Activated CD4-positive, alpha-beta T cell treated with anti-CD3 and anti-CD28 coated beads for 36 hours (primary cell): ENCODE measurements at places on chromosomes 4 and X. TPM values are rescaled to one million over a fixed set of nuclear protein-coding genes. Genes with fewer than 3 reads are reported as not detected.

DNA sequence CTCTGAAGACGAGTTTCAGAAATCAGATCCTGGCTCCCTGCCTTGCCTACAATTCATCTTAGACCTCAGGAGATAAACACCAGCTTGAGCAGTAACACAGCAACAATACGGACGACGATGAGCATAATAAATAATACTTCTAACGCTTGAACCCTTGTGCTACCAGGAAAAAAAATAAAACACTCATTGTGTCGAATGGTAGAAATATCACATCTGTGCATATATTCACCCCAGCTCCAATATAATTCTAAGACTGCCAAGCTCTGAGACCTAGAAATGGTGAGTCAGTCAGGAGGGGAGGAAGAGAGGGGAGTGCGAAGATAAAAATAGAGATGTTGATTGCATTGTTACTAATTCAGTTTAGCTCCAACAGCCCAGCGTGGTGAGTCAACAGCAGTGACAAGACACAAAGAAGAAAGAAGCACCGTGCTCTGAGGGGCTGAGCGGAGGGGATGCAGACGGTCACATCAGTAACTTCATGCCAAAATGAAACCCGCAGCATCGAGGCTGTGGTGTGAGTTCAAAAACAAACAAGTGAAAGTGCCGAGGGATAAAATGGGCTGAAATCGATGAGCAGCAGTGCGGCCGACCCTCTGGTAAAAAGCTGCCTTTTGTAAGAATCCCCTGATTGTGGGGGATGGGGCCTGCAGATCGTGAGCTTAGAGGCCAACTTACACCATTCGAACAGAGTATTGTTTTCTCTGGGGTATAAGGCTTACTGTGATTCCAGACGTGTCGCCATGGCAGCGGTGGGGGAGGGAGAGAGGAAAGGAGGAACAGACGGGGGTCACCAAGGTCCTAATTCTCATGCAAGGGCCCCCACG is 150.4 kb downstream of the MGST2 start:
- H3K27me3 ChIP-seq = peaks cover 2% of the 10 kb centered on the region
- peak overlapping the region; percentile 34 for H3K27ac ChIP-seq
- H3K36me3 ChIP-seq = no peaks in the 10 kb centered on the region
- DNase-seq = peak; percentile 33
- no peak overlapping the region for H3K4me3 ChIP-seq
- H3K4me1 ChIP-seq = peaks cover 5% of the 10 kb centered on the region

ADH4 gene
- not detected for total RNA-seq

DNA sequence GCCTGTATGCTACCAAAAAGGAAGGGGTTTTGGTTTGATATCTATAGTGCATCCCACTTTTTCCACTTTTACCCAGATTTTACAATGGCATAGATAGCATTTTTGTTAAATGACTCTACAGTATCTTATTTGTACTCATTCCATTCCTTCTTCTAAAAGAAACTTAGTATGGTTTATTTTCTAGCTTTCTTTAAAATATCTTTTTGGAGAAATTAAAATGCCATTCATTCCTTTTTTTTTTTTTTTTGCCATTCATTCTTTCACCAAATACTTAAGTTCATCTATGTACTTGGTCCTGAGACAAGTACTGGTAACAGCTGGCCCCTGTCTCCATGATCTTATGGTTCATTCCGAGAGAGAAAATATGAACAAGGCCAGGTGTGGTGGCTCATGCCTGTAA is 49.1 kb downstream of the MID1 start:
- no peak overlapping the region for H3K27ac ChIP-seq
- no peak overlapping the region for H3K4me3 ChIP-seq
- no peaks in the 10 kb centered on the region for H3K4me1 ChIP-seq

- H3K36me3 ChIP-seq = no peaks in the 10 kb centered on the region
- H3K27ac ChIP-seq = no peak overlapping the region
- no peaks in the 10 kb centered on the region for H3K27me3 ChIP-seq
- no peaks in the 10 kb centered on the region for H3K4me1 ChIP-seq
- H3K4me3 ChIP-seq = no peak overlapping the region
Measured at GRCh38 chrX:107542500-107542899, 85.8 kb upstream of the PRPS1 start.

- H3K36me3 ChIP-seq = peaks cover 8% of the 10 kb centered on the region
- H3K27me3 ChIP-seq = no peaks in the 10 kb centered on the region
- DNase-seq = no peak
- H3K4me3 ChIP-seq = no peak overlapping the region
- no peak overlapping the region for H3K27ac ChIP-seq
Measured at GRCh38 chrX:110284159-110284558, 33.7 kb downstream of the AMMECR1 start.

GRCh38 chrX:134672101-134672500 is 13.8 kb upstream of the PLAC1 start:
- H3K4me1 ChIP-seq = peaks cover 6% of the 10 kb centered on the region
- DNase-seq = no peak
- H3K4me3 ChIP-seq = no peak overlapping the region
- no peak overlapping the region for H3K27ac ChIP-seq

DNA sequence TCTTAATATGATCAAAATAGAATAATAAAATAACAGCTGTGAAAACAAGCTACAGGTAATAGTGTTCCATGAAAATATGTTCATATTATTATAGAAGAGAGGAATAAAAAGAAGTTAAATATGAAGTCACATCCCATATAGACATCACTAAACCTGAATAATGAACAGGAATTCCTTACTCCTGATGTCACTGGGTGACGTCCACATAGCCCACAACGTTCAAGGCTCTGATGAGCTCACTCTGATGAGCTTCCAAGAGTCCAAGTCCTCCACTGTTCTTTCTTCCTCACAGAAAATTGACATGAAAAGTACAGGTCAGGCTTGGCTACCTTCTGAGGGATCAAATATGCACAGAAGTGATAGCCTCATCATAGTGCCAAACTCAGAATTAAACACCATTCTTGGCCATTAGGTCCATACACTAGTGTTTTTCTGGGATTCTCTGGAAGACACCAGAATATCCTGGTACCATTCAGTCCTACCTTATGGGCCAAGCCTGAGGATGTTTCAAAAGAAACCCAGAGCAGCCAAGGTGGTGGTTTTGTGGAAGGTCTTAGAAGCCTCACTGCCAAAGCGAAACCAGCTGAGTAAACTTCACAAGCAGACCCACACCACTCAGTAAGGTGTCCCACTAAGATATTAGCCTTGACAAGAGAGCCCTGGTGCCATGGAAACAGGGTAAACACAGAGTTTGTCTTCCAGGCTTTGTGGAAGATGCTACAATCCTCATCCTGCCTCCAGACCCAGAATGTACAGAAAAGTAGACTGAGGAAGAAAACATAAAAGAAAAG is 138.4 kb upstream of the HHIP start:
- no peak overlapping the region for H3K4me3 ChIP-seq
- no peaks in the 10 kb centered on the region for H3K36me3 ChIP-seq
- H3K27ac ChIP-seq = no peak overlapping the region
- H3K4me1 ChIP-seq = no peaks in the 10 kb centered on the region

DNA sequence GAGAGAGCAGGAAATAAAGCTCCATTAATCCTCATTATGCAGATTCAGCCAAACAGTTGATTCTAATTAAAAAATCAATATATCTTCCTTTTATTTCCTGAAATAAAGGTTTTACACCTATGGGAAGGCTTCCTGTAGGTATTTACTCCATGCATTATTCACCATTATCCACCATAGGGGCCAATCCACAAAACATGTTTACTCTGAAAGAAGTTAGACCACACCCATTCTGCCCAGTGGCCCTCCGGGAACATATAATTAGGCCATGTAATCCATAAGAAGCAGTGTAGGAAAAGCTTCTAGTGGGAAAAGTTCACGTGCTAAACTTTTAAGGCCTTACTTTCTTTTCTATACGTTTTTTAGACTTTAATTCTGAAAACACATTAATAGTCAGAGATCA is 57.7 kb downstream of the SAT1 start:
- H3K4me1 ChIP-seq = no peaks in the 10 kb centered on the region
- no peak overlapping the region for H3K4me3 ChIP-seq
- H3K27ac ChIP-seq = no peak overlapping the region

DNA sequence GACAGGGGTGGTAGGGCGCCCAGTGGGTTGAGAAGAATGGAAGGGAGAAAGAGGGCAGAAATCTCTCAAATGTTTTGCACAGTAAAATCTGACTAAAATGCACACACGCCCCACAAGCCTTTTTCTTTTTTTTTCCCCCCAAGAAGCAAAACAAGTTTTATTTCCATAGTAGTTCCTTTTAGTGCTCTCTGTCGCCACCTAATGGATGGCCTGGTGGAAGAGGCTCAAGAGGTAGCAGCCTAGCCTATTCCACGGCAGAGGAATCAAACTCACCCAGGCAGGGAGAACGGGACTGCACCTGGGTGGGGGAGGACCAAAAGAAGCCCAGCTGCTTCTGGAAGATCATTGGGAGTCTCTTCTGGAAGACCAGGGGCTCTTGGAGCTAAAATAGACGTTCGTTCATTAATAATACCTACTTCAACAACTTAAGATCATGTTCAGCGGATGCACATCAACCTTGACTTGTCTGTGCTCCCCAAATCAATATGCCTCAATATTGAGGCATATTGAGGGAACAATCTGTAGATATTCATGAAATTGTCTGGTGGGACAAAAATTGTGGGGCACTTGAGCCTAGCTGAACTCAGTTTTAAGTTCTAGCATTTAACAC is 31.6 kb upstream of the IRAK1 start:
- peak overlapping the region; percentile 40 for H3K27ac ChIP-seq
- no peaks in the 10 kb centered on the region for H3K27me3 ChIP-seq
- H3K4me3 ChIP-seq = no peak overlapping the region
- H3K4me1 ChIP-seq = peaks cover 33% of the 10 kb centered on the region
- peak; percentile 81 for DNase-seq
- H3K36me3 ChIP-seq = peaks cover 24% of the 10 kb centered on the region

EGFL6 gene
- 0.21 TPM for total RNA-seq

HSFX3 gene
- total RNA-seq = not detected

DNA sequence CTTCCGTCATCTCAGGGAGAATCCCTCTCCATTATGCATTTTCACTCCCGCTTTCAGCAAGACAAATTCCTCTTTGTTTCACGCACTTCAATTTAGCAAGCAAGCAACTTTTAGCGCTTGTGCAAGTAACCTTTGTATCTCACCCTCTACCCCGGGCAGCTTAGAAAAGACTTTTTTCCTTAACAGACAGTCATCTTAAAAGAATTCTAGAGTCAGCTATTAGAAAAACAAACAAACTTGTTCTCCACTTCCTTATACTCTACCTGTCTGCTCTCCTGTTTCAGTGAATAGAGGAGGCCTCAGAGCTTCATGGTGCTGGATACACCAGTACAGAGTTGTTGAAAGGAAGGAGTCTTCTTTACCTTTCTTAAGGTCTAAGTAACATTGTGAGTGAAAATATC is 12.1 kb downstream of the TIGD2 start:
- H3K4me1 ChIP-seq = no peaks in the 10 kb centered on the region
- H3K27me3 ChIP-seq = no peaks in the 10 kb centered on the region
- H3K36me3 ChIP-seq = no peaks in the 10 kb centered on the region
- DNase-seq = no peak
